Transverse colon (tissue), 4 donors: ENCODE measurements at places on chromosomes 13 and 19.

DNA sequence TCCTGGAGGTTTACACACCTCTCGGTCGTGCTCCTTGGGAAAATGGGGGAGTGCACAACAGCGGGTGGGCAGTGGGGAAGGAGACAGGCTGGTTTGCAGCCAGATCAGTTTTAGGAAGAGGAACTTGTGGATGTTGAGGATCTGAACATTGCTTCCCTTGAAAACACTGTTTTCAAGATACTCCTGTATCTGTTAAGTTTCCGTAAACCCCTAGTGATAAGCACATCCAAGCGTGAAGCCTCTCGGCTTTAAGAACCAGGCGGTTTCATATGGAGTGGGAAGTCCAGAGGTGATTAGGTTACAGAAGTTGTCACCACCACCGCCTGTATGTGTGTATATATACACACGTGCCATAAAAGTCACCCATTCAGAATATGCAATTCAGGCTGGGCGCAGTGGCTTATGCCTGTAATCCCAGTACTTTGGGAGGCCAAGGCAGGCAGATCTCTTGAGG lies 47.4 kb downstream of the SIPA1L3 start:
- DNase-seq = peak; percentile 47

GRCh38 chr13:107827840-107828549 lies 387.3 kb downstream of the LIG4 start:
- DNase-seq = no peak

DNA sequence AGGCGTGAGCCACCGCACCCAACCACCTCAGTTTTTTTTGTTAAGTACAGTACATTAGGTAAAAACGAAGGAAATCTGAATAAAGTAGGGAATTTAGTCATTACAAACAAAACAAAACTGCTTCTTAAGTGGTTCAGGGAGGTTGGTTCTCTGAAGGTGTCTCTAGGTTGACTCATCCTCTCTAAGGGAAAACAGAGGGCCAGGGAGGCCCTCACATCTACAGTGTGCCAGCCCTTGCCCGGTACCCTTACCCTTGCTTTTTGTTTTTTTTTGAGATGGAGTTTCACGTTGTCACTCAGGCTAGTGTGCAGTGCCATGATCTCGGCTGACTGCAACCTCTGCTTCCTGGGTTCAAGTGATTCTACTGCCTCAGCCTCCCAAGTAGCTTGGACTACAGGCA lies 17.2 kb upstream of the JUND start:
- no peak for DNase-seq

- peak; percentile 50 for DNase-seq
These were observed 841 bp upstream of the ZNF223 start for GRCh38 chr19:44050740-44051649.

GRCh38 chr13:98577836-98578285 lies 954 bp upstream of the STK24 start:
- DNase-seq = no peak

GRCh38 chr19:15976836-15977689 lies 28.3 kb downstream of the OR10H4 start:
- no peak for DNase-seq

GRCh38 chr13:51800486-51800885 lies 3.5 kb downstream of the DHRS12 start:
- DNase-seq = peak; percentile 41

- DNase-seq = peak; percentile 56
These were observed 16.5 kb downstream of the SIGLEC7 start for GRCh38 chr19:51158474-51159129.

DNA sequence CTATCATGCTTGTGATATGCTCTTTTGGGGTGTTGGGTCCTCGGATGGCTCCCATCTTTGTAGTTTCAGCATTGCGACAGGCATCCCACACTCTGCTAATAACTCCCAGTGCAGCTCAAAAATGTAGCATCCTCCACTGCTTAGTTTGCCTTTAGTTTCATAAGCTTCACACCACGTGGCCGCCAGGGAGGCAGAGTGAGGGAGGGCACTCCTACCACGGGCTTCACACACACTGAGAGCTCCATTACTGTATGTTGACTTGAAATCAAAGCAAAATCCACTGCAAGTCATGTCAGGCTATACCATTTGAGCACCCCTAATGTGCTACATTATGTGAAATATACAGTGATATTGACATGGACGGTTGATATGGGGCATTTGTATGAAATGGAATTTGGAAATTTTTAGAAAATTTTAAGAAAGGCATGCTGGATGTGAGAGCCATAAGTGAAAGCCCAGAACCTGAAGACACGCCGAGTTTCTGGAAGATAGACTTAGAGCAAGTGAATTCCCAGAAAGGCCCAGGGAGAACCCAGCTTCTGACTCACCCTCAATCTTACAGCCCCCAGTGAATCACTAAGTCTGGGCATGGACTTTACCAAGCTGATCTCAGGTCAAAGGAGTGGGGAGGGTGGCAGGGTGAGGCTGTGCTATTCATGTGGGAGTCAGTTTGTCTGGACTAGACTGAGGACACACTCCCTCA lies 94.1 kb downstream of the HSPH1 start:
- no peak for DNase-seq

DNA sequence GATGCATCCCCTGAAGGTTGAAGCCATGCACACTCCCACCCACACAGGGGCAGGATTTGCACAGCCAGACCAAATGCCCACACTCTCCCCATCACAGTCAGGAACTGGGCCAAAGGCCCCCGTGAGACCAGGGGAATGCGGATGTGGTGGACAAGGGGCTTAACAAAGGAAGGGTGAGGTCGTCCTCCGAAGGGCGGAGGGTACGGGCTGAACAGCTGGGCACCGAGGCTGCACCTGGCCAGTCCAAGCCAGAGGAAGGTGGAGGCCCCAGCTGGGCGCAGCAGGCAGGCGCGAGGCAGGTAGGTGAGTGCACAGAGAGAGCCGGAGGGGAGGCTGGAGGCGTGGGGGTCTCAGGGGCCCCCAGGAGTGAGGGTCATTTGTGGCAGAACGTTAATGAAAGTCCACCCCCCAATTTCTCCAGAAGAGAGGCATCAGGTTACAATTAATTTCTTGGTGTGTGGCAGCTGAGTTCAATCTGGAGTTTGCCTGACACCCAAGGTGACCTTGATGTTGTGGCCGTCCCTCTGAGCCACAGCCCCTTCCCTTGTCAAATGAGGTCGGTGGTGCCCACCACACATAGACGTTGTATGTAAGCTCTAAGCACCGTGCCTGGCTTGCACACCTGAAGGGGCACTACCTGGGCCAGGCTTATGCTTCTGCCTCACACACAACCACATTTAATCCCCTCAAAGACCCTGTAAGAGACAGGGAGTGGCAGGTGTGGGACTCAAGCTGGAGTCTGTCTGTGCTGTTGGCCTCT lies 2.9 kb downstream of the KLK15 start:
- peak; percentile 30 for DNase-seq

DNA sequence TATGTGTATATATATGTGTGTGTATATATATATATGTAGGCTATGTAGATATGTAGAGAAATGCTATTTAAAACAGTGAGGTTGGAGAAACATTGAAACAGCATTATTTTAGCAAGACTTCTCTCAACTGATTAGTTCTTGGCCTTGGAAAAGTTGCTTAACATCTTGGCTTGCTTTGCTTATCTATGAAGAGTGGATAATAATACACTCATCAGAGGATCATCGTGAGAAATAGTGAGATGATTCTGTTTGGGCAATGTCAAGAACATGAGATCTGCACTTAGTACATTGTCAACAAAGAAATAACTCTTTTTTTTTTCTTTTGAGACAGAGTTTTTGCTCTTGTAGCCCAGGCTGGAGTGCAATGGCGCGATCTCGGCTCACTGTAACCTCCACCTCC lies 128.3 kb downstream of the KLF5 start:
- DNase-seq = no peak

DNA sequence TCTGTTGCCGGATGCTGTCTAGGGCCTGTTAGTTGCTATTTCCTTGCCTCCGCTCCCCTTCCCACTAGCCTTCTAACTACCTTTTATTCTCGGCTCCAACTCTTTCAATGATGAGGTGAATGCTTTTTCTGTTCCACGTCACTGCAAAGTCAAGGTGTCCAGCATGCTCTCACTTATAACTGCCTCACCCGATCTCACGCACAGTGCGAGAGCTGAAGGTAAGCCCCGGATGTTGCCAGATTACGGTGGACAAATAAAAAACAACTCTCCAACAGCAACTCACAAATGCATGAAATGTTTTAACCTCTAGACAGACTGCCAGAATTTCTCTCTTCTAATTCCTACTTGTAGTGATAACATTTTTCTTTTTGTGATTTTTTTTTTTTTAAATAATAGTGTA lies 169.9 kb downstream of the STK24 start:
- no peak for DNase-seq

GRCh38 chr13:50463719-50464118 lies 379.8 kb downstream of the DLEU7 start:
- no peak for DNase-seq

DNA sequence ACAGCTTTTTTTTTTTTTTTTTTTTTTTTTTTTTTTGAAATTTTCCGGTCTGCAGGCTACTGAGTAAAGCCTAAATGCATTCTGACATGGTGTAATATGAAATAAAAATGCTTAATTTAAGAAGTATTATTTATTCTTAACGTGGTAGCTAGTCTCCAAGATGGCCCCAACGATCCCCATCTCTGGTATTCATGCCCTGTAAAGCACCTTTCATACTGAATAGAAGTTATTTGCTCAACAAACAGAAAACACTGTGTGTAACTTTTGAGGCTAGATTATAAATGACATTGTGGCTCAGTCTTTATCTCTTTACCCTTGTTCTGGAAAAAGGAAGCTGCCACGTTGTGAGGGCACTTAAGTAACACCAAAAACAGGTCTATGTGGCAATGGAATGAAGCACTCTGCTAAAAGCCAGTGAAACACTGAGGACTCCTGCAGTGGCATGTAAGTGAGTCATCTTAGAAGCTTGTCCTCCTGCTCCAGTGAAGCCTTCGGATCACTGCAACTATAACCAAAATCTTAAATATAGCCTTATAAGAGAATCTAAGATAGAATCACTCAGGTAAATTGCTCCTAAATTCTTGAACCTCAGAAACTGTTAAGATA lies 128.7 kb downstream of the UGGT2 start:
- DNase-seq = no peak

DNA sequence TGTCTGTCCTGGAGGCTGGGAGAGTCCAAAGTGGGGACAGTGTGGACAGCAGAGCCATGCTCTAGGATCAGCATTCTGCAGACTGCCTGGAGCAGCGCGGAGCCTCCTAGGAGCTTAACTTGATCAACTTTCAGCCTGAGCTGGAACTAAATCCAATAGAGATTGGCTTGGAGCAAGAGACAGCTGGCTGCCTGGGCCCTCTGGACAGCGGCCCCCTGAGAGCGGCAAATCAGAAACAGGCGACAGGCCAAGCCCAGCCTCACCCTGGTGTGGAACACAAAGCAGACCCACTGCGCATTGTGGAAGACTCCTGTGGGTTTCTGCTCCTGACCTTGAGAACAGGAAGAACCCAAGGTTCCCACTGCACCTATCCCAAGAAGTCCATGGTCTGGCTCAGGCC lies 462.2 kb downstream of the TSHZ3 start:
- DNase-seq = no peak

- peak; percentile 45 for DNase-seq
These were observed 49.0 kb upstream of the FRY start for GRCh38 chr13:31982540-31982939.

DNA sequence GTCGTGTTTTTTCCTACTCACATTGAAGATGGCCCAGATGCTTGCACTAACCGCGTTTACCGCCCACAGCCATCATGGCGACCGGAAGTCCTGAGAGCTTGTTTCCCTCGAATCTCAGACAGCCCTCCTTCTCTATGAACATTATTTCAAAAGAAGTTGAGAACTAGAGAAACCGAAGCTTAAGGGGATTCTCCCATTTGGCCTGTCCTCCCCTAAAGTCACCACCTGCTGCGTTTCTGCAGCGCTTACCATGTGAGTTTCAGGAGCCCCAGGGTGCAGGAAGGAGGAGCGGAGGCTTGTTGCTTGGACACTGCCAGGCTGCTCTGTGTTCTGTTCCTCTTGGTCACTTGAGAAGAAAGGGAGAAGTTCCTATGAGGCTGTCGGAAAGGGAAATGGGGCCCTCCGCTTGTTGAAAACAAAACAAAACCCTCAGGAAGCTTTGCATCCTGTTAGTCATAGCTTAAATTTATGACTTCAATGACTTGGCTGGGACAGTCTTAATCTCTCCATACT lies 6.2 kb downstream of the CARD8 start:
- DNase-seq = peak; percentile 58

- no peak for DNase-seq
These were observed 1315.4 kb downstream of the PCDH9 start for GRCh38 chr13:65914716-65915115.

GRCh38 chr13:113495494-113496210 lies 5.1 kb upstream of the DCUN1D2 start:
- DNase-seq = no peak

GRCh38 chr13:91313103-91313502 lies 34.4 kb upstream of the MIR17HG start:
- DNase-seq = no peak

- no peak for DNase-seq
These were observed 373.2 kb downstream of the PCDH17 start for GRCh38 chr13:58004751-58005150.

DNA sequence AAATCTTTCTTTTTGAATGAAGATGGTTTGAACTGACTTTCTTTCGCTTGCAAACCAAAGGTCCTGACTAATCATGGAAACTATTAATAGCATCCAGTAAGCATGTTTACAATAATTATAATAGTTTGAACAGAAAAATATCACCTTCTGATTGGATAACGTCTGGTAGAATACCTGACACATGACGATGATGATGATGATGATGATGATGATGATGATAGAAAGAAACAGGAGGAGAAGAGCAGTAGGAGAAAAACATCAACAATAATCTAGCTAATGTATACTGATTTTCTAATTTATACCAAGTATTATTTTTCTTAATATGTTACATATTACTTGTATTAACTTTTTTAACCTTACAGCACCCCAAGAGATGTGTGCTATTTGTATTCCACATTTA lies 157.5 kb upstream of the SPRY2 start:
- DNase-seq = no peak

DNA sequence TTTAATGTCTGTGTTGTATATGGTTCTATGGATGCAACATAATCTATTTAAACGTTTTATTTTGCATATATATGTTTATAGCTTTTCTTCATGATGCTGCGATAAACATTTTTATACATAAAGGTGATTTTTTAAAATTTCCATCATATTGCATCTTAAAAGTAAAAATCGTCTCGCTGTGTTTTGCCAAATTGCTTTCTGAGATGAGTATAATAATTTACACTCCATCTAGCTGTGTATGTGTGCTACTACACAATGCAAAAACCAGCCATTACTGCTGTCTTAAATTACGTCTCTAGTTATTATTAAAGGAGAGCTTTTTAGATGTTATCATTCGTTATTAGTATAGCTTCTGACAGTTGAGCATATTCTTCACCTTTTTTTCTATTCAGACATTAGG lies 37.2 kb downstream of the METTL21C start:
- DNase-seq = no peak

DNA sequence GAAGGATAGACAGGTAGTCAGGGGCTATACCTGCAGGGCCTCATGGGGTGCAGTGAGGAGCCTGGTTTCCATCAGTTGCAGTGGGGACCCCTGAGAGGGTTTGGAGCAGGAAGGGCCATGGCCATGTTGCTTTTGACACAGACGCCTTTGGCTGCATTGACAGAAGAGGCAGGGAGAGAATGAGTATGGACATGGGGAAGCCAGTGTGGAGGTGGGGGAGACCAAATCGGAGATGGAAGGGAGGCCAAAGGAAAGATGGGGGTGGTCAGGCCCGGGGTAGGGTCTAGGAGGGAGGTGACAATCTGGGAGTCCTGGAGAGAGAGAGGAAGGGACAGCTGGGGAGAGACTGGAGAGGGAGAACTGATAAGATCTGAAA lies 1.3 kb downstream of the HSD11B1L start:
- no peak for DNase-seq
